ENCODE measurements at places on chromosomes 11 and 22. TPM values are rescaled to one million over a fixed set of nuclear protein-coding genes. Genes with fewer than 3 reads are reported as not detected.
A peak's percentile ranks its signal among the peaks of the same experiment; 100 is the strongest.

The TCN1 gene
- total RNA-seq, result not detected

DNA sequence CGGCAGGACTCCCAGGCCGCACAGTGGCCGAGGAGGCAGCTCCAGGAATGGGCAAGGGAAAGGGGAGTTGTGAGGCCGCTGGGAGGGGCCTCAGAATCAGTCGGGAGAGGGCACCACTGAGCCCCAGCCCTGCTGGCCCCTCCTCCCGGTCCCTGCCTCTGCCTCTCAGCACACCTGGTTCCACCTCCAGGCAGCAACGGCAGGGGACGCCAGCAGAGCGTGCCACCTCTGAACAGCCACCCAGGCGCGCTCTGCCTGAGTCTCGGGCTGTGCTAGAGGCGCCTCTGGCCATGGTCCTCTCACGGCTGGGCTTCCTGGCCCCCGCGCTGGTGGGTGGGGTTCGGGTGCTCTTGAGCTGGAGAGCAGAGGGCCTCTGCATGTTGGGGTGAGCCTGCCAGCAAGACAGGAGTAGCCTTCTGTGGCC is 33.0 kb downstream of the MOB2 start:
- DNase-seq, result peak; percentile 89

DNA sequence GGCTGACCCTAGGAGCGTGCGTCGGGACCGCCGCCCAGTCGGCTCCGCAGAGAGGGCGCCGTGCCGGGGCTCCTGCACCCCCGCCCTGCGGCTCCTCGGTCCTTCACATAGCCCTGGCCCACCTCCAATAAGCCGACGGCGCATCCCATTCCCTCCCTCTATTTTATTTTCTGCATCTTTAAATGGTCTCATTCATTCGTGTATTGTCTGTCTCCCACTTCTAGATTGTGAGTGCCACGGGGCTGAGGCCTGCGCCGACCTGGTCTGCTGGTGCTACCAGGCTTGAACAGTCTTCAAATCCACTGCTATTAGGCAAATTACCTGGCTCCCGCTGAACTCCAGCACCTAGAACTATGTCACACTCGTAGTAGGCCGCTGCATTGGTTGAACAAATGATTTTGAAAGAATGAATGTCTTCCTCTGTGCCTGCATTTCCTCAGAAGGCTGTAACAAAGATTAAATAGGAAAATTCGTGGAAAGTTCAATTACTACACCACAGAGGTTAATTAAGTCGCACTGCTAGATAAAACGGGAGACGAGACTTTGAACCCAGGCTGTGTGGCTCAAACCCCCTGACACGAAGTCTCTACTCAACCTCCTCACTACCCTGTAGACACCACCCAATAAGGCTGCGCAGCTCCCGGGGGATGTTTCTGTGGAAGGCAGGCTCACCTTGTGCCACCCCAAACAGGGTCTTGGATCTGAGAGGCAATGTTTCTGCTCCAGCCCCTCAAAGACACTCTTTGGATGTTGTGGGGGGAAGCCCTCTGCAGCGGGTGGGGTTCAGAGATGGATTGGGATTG is 1.2 kb upstream of the PPP1R14B start:
- no peak for DNase-seq

GRCh38 chr11:34086554-34087283 is 18.7 kb upstream of the NAT10 start:
- no peak for DNase-seq

DNA sequence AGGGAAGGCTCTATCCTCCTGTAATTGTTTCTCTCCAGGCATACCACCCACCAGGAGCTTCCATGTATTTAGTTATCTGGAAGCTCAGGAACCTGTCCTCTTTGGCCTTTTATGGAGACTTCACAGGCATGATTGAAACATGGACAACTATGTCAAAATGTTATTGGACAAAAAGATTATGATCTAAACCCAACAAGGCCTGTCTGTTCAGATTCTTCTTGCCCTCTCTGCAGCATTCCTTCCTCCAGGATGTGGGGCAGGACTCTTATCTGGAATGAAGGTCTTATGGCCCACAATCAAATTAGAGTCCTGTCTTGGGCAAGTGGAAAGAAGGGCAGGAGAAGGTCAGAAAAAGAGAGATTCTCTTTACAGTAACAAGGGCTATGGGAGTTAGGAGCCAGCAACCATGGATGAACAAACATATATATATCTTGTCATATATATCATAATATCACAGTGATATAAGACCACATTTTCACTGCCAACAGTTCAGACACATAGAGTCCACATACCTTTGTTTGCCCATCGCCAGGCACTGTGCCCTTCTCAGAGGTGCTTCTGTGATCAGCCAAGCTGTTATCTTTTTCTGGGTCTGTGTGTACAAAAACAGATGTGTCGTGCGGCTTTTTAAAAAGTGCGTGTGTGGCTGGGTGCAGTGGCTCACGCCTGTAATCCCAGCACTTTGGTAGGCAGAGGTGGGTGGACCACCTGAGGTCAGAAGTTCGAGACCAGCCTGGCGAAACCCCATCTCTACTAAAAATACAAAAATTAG is 42.5 kb upstream of the SUSD2 start:
- DNase-seq, result no peak

The OR51B4 gene
- total RNA-seq, result not detected

DNA sequence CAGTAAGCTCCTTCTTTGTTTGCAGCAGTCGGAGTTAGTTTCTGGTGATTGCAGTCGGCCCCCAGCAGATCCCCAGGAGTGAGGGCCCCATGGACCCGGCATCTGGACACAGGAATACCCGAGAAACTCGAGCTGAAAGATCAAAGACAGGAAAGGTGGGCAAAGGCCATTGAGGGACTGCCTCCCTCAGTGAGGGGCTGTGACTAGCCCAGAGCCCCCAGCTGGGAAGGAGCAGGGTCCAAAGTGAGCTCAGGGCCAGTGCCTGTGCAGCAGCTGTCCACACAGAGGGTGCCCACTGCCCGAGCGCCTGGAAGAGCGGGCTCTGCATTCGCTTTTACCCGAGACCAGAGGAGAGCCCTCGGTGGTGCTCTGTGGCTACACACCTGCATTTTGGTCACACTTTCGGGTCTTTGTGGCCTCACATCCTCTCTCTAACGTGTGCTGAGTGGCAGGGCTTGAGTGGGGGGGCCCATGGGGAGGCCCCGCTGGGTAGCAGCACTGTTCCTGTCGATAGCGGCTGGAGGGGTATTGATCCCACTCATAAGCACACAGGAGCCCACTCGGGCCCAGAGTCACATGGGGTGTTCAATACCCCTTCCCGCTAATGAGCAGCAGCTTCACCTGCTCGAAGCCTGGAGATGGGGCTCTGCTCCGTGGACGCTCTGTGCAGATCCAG is 532.9 kb downstream of the TBC1D22A start:
- no peak for DNase-seq

The FAM118B gene
- 35.3 TPM for total RNA-seq

The EMID1 gene
- total RNA-seq, result 6.0 TPM

DNA sequence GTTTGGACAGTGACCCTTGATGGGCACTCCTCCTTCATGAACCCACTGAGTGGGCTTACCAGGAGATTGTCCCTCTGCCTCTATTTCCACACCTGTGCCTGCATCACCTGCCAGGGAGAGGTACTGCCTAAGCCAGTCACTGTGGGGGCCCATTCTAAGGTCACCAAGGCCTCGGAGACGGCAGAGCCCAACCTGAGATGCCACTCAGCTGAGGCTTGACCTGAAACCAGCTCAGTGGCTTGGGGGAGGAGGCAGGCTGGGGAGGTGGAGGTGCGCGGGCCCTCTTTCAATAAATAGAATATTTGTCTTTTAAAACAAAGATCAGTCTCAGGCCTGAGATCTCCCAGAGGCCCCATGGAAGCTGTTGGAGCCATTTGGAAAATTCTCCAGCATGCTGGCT is 84.5 kb downstream of the DHCR7 start:
- no peak for DNase-seq

The PCSK7 gene
- total RNA-seq, result 48.9 TPM

GRCh38 chr11:106998916-106999188 is 19.4 kb downstream of the GUCY1A2 start:
- no peak for DNase-seq

The FADS2 gene
- total RNA-seq, result 422 TPM

DNA sequence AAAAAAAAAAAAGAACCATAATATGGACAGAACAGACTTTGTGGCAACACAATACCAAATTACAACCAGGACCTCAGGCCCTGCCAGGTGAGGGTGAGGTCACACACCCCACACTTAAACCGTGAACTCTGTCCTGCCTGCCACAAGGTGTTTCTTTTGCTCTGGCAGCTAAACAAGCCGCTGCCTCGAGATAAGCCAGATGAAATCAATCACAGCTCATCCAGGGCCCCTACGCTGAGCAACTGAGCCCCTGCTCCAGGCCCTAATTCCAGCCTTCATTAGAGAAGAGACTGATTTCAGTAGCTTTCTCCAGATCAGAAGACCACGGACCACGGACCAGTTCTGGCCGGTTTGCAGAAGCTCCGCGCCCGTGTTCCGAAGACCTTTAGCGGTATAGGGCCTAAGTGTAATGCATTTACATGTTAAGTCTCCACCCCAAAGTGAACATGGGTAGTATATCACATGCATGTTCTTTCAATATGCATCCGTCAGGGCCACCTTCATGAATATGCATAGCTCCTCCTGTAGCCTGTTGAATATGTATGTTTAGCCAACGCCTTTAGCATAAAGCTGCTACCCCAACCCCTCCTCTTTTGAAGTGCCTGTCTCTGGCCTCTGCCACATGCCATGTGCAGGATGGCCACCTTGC is 14.8 kb upstream of the RAC2 start:
- no peak for DNase-seq

The KMT2A gene
- 54.0 TPM for total RNA-seq

The SCGB2A2 gene
- not detected for total RNA-seq
